ENCODE measurements at places on chromosomes 6 and 20. TPM values are rescaled to one million over a fixed set of nuclear protein-coding genes. Genes with fewer than 3 reads are reported as not detected.
A peak's percentile ranks its signal among the peaks of the same experiment; 100 is the strongest.

Gene RBM39
- polyA plus RNA-seq, result 502 TPM

Gene PRDM1
- 4.0 TPM for polyA plus RNA-seq

Gene MLN
- polyA plus RNA-seq, result not detected

Gene LY6G5C
- polyA plus RNA-seq, result 4.9 TPM

Gene ANKRD6
- 35.5 TPM for polyA plus RNA-seq

Gene TBX18
- polyA plus RNA-seq, result 2.1 TPM

Gene PPIL6
- 12.3 TPM for polyA plus RNA-seq

Gene SLC16A10
- polyA plus RNA-seq, result 6.1 TPM

GRCh38 chr6:11854408-11855165, 76.0 kb upstream of the ADTRP start:
- DNase-seq, result no peak

DNA sequence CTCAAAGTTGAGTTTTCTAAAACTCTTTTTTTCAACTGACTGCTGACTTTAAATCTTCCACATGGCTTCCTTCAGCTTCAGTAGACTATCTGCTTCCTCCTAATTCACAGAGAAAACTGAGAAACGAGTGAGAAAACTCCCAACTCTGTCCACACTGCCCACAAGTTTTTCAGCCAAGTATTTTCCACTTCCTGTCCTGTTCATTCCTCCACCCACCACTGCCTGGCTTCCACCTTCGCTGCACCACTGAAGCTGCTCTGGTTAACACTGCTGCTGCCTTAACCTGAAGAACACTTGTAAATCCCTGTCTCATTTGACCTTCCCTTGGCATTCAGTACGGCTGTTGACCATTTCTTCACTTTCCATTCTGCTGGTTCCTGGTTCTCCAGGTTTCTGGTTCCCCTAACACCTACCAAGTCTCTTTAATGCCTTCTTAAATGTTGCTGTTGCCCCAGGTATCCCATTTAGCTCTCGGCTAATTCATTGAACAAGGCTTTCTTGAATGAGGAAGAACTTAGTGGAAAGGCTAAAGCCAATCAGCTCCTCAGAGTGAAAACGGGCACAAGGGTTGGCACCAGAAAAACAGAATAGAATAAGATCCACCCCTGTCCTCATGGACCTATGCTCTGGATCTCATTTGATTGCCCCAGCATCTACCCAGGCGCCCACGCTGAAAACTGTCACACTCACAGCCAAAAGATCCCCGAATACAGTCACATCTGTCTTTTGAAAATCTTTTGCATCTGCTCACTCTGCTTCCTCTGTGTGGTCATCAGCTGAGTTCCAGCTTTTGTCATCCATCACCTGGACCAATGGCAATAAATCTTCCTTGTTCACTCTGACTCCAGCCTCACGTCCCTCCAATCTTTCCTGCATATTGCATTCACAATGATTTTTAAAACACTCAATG, 104.4 kb upstream of the TAB2 start:
- DNase-seq, result no peak

DNA sequence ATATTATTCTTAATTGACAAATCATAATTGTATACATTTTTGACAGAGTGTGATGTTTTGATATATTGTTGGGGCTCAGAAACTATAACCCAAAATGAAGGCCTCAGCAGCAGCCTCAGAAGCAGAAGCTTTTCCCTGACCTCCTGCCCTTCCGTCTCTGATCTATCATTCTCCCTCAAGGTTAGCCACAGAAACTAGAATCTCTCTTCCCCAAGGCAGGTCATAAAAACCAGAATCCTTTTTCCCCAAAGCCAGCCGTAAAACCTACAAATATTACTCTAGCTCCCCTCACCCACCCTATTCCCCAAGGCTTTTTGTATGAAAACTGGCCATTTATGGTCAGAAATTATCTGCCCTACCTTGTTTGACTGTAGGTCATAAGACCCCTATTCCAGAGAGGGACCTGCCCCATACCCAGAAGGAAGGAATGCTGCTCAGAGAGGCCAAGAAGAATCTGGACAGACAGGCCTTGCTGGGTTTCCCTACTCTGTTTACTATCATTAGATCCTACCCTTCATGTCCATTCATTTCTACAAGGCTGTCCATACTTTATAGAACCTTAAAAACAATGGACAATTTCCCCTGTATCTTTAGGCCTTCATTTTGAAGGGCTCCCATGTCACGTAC, 14.5 kb downstream of the OR2B2 start:
- no peak for DNase-seq

- DNase-seq, result no peak
Measured at GRCh38 chr6:97066056-97066455, 141.5 kb downstream of the KLHL32 start.

DNA sequence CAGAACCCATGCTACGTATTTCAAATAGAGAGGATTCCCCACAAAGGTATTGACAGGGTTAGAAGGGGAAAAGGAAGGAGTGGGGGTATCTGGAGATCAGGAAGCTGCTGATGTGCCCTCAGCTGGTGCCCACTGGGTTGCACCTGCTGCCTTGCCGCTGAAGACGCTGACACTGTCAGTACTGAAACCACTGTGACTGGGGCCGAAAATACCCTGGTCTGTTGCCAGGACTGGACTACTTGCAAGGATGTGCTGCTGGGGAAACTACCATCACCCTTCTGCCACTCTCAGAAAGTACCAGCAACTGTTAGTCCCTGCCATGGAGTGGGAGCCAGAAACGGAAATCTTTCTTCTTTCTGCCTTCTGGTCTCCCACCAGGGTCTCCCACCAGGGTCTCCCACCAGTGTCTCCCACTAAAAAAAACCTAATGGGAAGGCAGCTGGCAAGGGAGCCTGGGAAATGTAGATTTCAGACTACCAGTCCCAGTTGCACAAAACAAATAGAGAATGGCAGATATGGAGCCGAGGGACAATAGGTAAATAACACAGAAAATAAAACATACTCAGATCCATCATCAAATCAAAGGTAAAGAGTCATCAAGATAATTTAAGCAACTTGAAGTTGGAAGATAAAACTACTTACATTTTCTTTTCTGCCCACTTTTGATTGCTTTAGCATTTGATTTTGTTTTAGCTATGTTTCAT, 204.8 kb downstream of the TPBG start:
- no peak for DNase-seq

DNA sequence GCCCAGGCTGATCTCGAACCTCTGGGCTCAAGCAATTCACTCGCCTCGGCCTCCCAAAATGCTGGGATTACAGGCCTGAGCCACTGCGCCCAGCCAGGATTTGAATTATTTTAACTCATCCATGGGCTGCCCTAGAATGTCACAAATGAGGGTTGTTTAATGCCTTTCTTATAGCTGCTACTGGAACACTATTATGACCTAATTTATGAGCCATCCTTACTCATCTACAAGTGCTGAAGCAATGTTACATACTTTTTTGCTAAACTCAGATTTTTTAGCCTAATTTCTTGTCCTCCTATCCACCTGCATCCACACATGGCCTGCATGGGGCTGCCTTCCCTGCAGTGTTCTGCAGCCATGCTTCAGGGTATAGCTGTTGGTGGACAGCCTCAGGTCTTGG, 59.9 kb downstream of the RTN4IP1 start:
- DNase-seq, result no peak

DNA sequence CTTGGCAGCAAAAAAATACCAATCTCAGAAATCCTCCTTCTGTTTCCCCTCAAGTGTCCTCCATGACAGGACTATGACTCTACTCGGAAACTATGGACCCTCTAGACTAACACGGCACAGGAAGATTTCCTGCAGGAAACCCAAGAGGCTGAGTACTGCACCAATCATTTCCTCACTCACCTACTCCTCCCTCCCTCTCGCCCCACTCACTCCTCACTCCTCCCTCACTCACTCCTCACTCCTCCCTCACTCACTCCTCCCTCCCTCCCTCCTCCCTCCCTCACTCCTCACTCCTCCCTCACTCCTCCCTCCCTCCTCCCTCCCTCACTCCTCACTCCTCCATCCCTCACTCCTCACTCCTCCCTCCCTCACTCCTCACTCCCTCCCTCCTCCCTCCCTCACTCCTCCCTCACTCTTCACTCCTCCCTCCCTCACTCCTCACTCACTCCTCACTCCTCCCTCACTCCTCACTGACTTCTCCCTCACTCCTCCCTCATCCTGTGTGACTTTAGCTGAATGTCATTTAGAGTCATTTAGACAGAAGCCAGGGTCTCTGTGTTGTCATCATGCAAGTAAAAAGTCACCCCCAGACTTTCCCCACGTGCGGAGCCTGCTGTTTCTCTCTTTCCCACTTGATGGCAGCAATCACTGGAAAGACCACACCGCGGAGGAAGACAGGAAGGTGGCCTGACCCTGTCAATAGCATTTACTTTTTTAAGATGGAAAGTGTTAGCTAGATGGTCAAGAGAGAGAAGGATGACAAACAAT, 226.8 kb upstream of the PDE10A start:
- DNase-seq, result peak; percentile 28

DNA sequence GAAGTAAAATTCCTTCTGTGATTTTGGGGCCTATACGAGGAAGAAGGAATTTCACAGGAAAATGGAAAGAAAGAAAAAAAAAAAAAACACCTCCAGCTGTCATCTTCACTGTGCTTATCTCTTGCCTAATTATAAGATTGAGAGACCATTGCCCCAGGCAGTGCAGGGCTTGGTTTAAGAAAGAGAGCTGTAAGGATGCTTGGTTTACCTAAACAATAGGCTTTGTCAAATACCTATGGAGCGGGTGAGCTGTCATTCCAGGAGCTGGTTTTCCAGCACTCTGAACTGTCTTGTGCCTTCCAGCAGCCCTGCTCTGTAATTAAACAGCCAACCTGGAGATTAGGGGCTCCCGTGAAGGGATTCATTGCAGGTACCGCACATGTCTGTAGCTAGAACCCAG, 137.8 kb downstream of the EDN3 start:
- DNase-seq, result no peak

DNA sequence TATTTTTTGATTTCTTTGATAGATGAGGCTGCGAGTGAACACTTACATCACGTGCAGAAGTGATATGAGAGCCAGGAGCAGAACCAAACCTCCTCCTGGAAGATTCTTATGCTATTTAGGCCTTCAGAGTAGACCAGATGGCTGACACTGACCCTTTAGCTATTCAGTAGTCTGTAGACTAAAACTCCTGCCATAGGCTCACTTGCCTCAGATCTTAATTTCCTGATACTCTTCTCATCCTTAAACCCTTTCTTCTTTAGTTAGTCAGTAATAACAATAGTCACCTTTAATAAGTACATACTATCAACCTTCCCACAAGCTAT, 45.2 kb upstream of the PXDC1 start:
- no peak for DNase-seq

DNA sequence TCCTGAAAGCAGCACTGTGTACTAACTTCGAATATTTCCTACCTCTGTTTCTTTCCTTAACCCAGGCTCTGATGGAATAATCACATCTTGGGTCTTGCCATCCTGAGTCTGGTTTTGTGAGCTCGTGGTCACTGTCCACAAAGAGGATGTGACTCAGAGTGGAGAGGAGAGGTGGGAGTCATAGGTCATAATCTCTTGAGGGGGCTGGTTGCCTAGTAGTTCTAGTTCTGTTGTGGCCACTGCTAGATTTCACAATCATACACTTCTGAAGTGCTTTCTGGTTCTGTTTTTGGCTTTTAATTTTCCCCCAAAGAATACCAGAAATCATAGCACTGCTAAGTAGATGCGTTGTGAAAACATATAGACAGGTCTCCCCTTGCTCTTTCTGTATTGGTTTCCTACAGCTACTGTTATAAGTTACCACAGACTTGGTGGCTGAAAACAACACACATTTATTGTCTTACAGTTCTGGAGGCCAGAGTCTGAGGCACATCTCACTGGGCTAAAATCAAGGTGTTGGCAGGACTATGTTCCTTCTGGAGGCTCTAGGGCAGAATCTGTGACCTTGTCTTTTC, 102.8 kb downstream of the NRSN1 start:
- DNase-seq, result peak; percentile 5

DNA sequence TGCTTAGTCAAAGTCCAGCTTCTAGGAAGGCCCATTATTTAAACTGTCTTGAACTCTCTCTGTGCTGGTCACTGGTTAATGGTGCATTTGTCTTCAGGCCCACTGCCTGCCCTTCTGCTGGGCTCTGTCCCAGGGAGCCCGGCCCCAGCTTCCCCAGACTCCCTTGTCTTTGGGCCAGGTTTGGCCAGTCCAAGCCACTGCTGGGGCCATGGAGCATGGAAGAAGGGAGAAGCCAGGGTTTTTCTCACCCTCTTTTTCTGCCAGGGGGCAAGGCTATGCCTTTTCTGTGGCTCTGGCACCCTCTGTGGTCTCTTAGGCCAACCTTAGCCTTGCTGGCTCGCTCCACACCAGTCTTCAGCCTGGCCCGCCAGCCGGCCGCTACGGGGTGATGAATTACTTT, 390.0 kb upstream of the SULF2 start:
- DNase-seq, result no peak

- no peak for DNase-seq
Measured at GRCh38 chr20:2793471-2793870, 7.0 kb downstream of the CPXM1 start.

DNA sequence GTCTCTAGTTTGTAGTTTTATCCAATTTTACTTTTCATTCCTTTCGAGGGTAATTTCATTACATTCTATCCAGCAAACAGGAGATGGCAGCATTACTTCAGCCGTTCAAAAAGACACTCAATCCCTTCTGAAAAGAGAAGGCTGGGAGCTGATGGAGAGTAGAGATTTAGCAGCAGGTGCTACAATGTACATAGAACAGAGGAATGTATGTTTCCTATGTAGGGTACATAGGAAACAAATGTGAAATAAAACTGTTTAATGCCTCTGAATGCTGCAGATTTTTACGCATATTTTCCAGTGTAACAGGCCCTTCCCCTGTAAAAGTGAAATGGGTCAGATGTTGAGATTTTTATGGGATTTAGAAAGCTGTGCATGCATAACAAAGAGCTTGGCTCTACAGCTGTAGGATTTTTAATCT, 16.0 kb downstream of the RPS12 start:
- peak; percentile 19 for DNase-seq

- DNase-seq, result no peak
Measured at GRCh38 chr6:136599329-136600011, 49.2 kb upstream of the MAP7 start.

DNA sequence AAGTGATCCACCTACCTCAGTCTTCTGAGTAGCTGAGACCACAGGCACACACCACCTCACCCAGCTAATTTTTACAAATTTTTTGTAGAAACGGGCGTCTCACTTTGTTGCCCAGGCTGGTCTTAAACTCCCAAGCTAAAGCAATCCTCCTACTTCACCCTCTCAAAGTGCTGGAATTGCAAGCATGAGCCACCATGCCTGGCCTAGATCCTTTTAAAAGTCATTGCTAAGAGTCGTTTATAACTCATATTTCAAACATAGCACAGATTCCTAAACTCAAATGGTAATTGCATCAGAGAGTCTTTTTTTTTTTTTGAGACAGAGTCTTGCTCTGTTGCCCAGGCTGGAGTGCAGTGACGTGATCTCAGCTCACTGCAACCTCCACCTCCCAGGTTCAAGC, 7.7 kb upstream of the SAMHD1 start:
- no peak for DNase-seq
